ENCODE measurements at places on chromosomes 5 and 9. TPM values are rescaled to one million over a fixed set of nuclear protein-coding genes. Genes with fewer than 3 reads are reported as not detected.

DNA sequence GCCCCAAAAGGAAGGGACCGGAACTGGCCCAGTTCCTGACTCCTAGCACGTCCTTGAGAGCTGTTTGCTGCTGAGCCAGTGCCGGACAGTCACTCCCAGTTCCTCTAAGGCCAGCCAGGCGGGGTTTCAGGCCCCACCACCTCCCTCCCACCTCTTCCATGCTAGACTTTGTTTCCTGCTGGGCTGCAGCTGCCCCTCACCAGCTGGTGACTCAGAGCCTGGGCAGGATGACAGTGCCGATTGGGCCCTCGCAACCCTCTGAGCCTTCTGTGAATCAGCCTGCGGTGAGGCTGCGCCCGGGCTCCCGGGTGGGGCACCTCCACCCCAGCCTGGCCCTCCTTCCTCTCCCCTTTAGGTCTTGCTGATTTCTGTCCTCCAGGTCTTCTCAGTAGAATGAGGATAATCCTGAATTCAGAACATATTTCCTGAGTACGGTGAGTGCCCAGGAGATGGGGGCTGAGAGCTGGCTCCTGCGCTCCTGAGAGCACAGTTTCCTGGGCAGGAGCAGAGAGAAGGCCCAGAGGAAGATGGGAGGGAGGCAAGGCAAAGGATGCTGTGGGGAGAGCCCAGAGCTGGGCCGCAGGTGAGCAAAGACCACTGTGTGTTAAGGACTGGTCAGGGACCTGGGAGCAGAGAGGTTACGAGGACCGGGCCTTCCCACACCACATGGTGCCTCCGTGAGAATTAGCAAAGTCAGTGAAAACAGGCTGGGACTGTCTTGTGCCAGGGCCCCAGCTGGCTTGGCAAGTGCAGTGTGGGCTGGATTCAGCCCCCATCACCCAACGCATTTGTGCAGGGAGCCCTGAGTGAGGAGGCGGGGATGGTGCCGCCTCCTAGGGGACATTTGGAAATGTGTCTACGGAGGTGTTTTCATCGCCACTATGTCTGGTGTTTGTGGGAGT, 32.9 kb upstream of the STXBP1 start:
- peak; percentile 88 for DNase-seq
- H3K36me3 ChIP-seq = peaks cover 32% of the 10 kb centered on the region
- H3K4me1 ChIP-seq = peaks cover 65% of the 10 kb centered on the region
- no peaks in the 10 kb centered on the region for H3K27me3 ChIP-seq
- peak overlapping the region; percentile 92 for H3K27ac ChIP-seq
- H3K4me3 ChIP-seq = peak overlapping the region; percentile 82

DNA sequence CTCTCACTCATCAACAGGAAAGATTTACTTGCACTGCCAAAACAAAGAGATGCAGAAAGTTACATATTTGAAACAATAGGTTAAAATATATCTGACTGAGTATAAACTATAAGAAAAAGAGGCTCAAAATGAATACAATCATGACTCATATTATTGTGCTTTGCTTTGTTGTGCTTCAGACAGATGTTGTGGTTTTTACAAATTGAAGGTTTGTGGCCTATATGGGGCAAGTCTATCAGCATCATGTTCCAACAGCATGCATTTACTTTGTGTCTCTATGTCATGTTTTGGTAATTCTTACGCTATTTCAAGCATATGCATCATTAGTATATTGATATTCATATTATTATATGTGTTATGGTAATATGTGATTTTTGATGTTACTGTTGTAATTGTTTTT, 330.0 kb downstream of the PRR16 start:
- DNase-seq = no peak
- H3K36me3 ChIP-seq = no peaks in the 10 kb centered on the region
- no peak overlapping the region for H3K4me3 ChIP-seq
- no peaks in the 10 kb centered on the region for H3K27me3 ChIP-seq
- no peak overlapping the region for H3K27ac ChIP-seq

DNA sequence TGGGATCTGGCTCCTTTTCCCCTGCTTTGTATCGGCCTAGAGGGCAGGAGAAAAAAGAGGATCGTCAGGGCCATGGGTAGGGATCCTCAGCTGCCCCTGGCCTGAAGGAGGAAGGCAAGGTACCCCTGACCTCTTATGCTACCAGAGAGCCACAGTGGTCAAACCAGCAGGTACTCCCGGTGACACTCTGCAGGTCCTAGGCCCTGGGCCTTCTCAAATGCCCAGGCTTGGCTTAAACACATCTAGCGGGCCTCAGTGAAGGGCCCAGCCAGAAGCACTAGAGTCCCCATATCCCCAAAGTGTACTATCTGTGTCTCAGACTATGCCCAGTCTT, 3.5 kb downstream of the IRF1 start:
- peak overlapping the region; percentile 91 for H3K27ac ChIP-seq
- H3K36me3 ChIP-seq = peaks cover 77% of the 10 kb centered on the region
- H3K27me3 ChIP-seq = no peaks in the 10 kb centered on the region
- DNase-seq = peak; percentile 15
- peaks cover 63% of the 10 kb centered on the region for H3K4me1 ChIP-seq

IRX1 gene
- not detected for total RNA-seq

IL5 gene
- 2.6 TPM for total RNA-seq

Data from activated CD4-positive, alpha-beta memory T cell treated with anti-CD3 and anti-CD28 coated beads, Interleukin-2, amount 10 ng/mL, durations not matched to agents 7 days and 5 days (primary cell).